Neural crest cell (in vitro differentiated cells): ENCODE measurements at places on chromosomes 7 and 10. TPM values are rescaled to one million over a fixed set of nuclear protein-coding genes. Genes with fewer than 3 reads are reported as not detected.

GRCh38 chr10:123771877-123772644, 105.9 kb downstream of the GPR26 start:
- DNase-seq = no peak

DNA sequence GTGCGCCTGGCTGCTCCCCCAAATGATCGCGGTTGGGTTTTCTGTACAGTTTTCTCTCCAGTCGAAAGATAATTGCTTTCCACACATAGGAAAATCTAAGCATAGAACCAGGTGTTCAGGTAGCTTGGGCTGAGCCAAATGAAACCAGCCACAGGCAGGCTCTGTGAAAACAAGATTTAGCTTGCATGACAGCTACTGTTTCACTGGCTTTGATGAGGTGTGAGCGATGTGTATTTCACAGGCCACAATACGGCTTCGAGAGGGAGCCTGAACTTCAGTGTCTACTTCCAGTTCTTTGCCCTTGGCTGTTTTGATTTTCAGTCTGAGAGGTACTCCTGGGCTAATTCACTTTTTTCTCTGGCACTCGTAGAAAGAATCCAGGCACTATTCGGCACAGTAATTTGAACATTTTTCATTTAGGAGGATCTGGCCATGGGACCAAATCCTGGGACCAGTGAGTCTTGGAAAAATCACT, 110.5 kb downstream of the JCAD start:
- DNase-seq = no peak

- DNase-seq = no peak
These were observed 321.2 kb downstream of the PTPRN2 start for GRCh38 chr7:158266426-158266816.

DNA sequence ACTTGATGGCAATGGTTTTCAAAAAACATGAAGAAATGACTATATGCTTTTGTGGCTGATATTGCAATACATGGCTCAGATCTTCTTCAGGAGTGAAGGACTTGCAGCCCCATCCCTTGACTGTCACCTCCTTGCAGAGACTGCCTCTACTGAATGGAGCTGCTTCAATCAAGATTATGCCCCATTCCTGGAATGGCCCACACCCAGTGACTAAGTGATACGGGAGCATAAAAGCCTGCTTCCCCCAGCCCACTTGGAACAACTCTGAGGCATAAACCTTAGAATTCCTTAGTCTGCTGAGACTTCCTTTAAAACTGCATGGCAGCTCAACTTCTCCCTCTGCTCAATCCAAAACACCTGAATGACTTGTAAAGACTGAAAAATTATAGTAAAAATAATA, 957.1 kb downstream of the SORCS3 start:
- DNase-seq = no peak

PHYHIPL gene
- total RNA-seq = 17.1 and 17.5 TPM in 2 replicates
